Spinal cord (tissue), 10 donors: ENCODE measurements at places on chromosomes 11 and 22. TPM values are rescaled to one million over a fixed set of nuclear protein-coding genes. Genes with fewer than 3 reads are reported as not detected.

- no peak for DNase-seq
Measured at GRCh38 chr22:26446808-26447515, 17.9 kb downstream of the ASPHD2 start.

The SCGB2A2 gene
- total RNA-seq = not detected

The HEPN1 gene
- total RNA-seq = not detected

- no peaks in the 10 kb centered on the region for H3K27me3 ChIP-seq
- no peak overlapping the region for H3K27ac ChIP-seq
Measured at GRCh38 chr22:22811016-22812009, 76.3 kb upstream of the IGLL5 start.

- H3K36me3 ChIP-seq = no peaks in the 10 kb centered on the region
- DNase-seq = no peak
- H3K4me1 ChIP-seq = peaks cover 55% of the 10 kb centered on the region
Measured at GRCh38 chr22:48488149-48488551, 1339.5 kb downstream of the BRD1 start.

The PUS3 gene
- 10.8 TPM for total RNA-seq

DNA sequence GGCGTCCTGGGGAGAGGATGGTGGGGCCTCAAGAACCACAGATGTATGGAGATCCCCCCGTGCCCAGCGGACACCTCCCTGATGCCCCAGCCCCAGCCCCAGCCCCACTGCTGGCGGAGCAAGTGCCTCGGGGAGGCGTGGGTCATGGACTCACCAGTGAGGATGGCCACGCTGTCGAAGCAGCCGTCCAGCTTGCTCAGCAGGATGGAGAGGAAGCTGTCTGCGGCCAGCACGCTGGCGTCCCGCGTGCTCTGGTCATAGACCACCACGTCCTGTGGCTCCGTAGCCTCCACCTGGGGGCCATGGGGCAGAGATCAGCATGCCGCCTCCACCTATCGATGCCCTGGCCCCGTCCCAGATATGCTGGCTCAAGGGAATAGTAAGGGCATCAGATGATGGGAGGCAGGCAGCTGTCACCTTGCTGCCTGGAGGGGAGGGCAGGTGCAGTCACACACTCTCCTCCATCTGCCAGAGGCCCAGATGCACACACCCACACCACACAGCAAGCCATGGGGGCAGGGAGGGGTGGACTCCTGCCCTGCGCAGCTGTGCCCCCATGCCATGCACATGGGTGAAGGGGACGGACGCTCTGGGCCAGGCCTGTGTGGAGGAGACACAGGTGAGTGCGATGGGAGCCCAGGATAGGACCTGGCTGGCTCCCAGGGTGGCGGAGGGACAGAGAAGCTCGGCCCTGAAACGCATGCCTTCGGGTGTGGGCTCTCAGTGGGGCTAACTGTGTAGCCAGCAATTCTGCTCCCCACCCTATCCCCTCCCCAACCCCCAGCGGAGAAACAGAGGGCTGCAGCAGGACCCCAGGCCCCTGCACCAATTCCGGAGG lies 8.2 kb downstream of the DUSP8 start:
- no peaks in the 10 kb centered on the region for H3K27me3 ChIP-seq
- H3K36me3 ChIP-seq = peaks cover 96% of the 10 kb centered on the region
- H3K4me3 ChIP-seq = no peak overlapping the region
- H3K4me1 ChIP-seq = peaks cover 87% of the 10 kb centered on the region
- DNase-seq = no peak

DNA sequence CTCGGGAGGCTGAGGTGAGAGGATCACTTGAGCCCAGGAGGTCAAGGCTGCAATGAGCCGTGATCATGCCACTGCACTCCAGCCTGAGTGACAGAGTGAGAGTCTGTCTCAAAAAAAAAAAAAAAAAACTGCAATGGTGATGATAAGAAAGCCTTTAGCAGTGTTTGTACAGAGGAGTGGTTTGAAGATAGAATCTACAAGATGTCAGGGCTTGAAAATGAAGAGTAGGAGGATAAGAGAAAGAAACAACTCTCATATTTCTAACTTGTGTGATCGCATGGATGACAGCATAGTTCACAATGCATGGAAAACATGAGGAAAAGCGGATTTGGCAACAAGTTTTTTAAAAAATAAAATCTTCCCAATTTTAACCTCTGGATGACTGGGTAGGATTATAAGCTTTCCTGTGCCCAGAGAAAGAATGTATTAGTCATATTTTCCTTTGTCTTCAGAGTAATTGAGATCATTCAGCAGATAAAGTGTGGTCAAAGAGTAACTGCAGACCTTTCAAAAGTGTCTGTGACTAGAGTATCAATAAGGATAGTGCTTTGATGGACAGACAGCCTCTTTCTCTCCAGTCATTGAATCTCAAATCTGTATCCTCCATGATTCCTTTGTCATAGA lies 328.1 kb downstream of the CASP12 start:
- DNase-seq = no peak
- H3K4me1 ChIP-seq = no peaks in the 10 kb centered on the region
- no peaks in the 10 kb centered on the region for H3K27me3 ChIP-seq
- no peak overlapping the region for H3K27ac ChIP-seq
- no peaks in the 10 kb centered on the region for H3K36me3 ChIP-seq

The PKNOX2 gene
- 14.2 TPM for total RNA-seq

- no peak overlapping the region for H3K27ac ChIP-seq
- no peaks in the 10 kb centered on the region for H3K36me3 ChIP-seq
- H3K4me3 ChIP-seq = no peak overlapping the region
- peaks cover 18% of the 10 kb centered on the region for H3K4me1 ChIP-seq
Measured at GRCh38 chr11:116231543-116231942, 541.2 kb downstream of the BUD13 start.

The USP35 gene
- 8.2 TPM for total RNA-seq

- H3K27me3 ChIP-seq = no peaks in the 10 kb centered on the region
- H3K36me3 ChIP-seq = no peaks in the 10 kb centered on the region
- H3K27ac ChIP-seq = no peak overlapping the region
- H3K4me1 ChIP-seq = peaks cover 18% of the 10 kb centered on the region
- DNase-seq = no peak
- no peak overlapping the region for H3K4me3 ChIP-seq
Measured at GRCh38 chr22:21861851-21862250, 5.6 kb downstream of the MAPK1 start.

The HPX gene
- 2.8 TPM for total RNA-seq

The FAM180B gene
- 2.9 TPM for total RNA-seq

The DDX25 gene
- 13.6 TPM for total RNA-seq

DNA sequence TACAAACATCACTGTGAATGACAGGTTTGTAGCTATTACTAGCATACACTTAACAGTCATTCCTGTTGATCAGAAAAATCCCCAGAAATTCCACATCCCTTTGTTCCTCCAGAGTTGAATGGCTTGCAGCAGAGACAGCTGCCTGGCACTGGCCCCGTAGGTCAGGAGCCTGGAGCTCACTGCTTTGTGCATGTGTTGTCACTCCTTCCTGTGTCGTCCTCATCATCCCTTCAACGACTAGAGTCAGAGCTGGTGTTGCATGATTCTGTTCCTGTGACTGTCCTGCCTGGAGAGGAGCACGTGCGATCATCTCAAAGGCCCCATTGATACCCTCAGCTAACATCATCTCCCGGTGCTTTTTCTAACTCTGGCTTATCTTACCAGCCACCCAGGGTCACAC lies 58.3 kb downstream of the LDLRAD3 start:
- no peak overlapping the region for H3K4me3 ChIP-seq
- no peaks in the 10 kb centered on the region for H3K36me3 ChIP-seq
- H3K27ac ChIP-seq = no peak overlapping the region
- DNase-seq = no peak
- H3K4me1 ChIP-seq = peaks cover 16% of the 10 kb centered on the region

GRCh38 chr11:69234740-69235710 lies 58.9 kb upstream of the MYEOV start:
- no peaks in the 10 kb centered on the region for H3K36me3 ChIP-seq
- DNase-seq = no peak
- no peak overlapping the region for H3K4me3 ChIP-seq
- peaks cover 5% of the 10 kb centered on the region for H3K27me3 ChIP-seq
- H3K27ac ChIP-seq = no peak overlapping the region

GRCh38 chr11:33790040-33790439 lies 15.7 kb upstream of the FBXO3 start:
- H3K4me3 ChIP-seq = no peak overlapping the region
- no peaks in the 10 kb centered on the region for H3K27me3 ChIP-seq
- H3K4me1 ChIP-seq = no peaks in the 10 kb centered on the region
- H3K36me3 ChIP-seq = no peaks in the 10 kb centered on the region
- no peak for DNase-seq

GRCh38 chr11:29211202-29211601 lies 805.6 kb downstream of the KCNA4 start:
- no peaks in the 10 kb centered on the region for H3K4me1 ChIP-seq
- H3K27ac ChIP-seq = no peak overlapping the region
- H3K36me3 ChIP-seq = no peaks in the 10 kb centered on the region
- DNase-seq = no peak

DNA sequence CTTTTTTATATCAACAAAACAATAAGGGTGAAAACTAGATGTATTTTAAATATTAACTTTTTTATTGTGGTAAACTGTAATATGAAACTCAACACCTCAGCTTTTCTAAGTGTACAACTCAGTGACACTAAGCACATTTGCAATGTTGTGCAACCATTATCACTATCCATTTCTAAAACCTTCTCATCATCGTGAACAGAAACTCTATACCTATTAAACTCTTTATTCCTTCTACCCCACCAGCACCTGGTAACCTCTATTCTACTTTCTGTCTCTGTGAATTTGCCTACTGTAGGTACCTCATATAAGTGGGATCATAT lies 9.4 kb downstream of the HORMAD2 start:
- no peaks in the 10 kb centered on the region for H3K4me1 ChIP-seq
- no peaks in the 10 kb centered on the region for H3K27me3 ChIP-seq
- no peak overlapping the region for H3K27ac ChIP-seq
- H3K36me3 ChIP-seq = no peaks in the 10 kb centered on the region

DNA sequence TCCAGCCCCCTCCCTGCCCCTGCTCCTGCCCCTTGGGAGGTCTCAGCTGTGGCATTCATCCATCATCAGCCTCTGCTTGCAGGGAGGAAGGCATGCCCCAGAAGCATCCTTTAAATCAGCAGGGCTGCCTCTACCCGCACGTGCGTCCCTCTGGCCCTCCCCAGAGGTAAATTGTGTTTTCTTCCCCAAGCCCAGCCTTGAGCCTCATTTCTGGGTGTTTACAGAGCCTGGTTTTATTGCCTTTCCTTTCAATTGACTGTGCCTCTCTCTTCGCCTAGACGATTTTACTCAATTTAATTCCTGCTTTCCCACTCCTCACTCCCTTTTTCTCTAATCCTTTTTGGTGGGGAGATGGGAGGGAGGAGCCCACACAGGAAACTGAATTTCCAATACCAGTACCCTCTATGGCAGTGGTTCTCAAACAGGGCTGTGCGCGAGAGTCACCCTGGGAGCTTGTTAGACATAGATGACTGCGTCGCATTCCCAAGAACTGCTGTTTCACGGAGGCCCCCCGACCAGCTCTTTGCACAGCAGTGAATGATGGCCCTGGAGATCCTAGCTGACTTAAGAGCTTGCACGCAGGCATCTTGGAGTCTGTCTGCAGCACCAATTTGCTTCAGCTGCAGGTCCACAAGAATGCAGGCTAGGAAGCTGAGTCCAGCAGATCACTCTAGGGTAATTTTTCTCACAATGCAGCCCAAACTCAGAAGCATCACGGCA lies 15.1 kb upstream of the OAF start:
- H3K27ac ChIP-seq = peak overlapping the region; percentile 61
- DNase-seq = peak; percentile 44
- H3K4me3 ChIP-seq = no peak overlapping the region
- peaks cover 80% of the 10 kb centered on the region for H3K4me1 ChIP-seq
- no peaks in the 10 kb centered on the region for H3K36me3 ChIP-seq

The C11orf86 gene
- not detected for total RNA-seq

GRCh38 chr11:65427691-65428577 lies 5.3 kb downstream of the NEAT1 start:
- no peak for DNase-seq
- H3K27me3 ChIP-seq = no peaks in the 10 kb centered on the region
- peaks cover 3% of the 10 kb centered on the region for H3K36me3 ChIP-seq

The LRRC75B gene
- 6.3 TPM for total RNA-seq

The OR5AN1 gene
- not detected for total RNA-seq

The BEST1 gene
- 7.3 TPM for total RNA-seq

DNA sequence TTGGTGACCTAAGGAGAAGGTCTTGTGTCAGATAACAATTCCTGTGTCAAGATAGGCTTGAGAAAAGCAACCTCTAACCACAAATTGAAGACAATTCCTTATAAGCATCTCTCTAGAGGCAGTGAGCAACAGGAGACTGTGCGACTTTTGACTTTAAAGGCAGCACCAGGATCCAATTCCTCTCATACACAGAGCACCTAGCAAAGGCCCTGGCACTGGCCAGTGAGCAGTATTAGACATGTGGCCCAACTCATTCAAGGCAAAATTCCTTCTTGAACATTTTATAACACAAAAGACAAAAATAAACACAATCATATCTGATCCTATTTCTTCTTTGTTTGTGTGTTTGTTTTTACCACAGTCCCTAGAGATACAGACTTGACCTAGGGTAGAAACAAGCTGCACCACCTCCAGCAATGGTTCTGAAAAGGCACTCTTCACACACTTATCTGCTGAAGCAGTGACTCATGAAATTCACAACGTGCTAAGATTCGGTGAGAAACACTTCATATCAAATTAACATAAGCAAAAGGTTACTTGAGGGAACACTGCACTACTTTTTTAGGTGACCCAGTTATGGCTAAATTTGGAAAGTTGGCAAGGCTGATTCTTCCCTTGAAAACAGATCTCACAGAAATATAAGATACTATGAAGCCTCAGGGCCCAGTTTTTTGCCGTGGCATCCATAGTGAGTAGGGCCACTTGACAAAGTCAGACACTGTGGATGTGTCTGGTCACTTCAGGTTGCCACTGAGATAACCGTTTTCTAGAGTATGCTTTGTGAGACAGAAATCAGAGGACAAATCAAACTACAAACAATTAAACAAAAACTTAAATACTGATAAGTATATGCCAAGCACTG lies 1018.9 kb downstream of the DLG2 start:
- no peak overlapping the region for H3K4me3 ChIP-seq
- H3K4me1 ChIP-seq = no peaks in the 10 kb centered on the region
- no peaks in the 10 kb centered on the region for H3K27me3 ChIP-seq
- no peak overlapping the region for H3K27ac ChIP-seq

GRCh38 chr11:57638811-57639320 lies 10.8 kb downstream of the YPEL4 start:
- H3K4me3 ChIP-seq = peak overlapping the region; percentile 80
- no peaks in the 10 kb centered on the region for H3K36me3 ChIP-seq
- H3K27me3 ChIP-seq = no peaks in the 10 kb centered on the region
- H3K4me1 ChIP-seq = peaks cover 35% of the 10 kb centered on the region
- DNase-seq = no peak

DNA sequence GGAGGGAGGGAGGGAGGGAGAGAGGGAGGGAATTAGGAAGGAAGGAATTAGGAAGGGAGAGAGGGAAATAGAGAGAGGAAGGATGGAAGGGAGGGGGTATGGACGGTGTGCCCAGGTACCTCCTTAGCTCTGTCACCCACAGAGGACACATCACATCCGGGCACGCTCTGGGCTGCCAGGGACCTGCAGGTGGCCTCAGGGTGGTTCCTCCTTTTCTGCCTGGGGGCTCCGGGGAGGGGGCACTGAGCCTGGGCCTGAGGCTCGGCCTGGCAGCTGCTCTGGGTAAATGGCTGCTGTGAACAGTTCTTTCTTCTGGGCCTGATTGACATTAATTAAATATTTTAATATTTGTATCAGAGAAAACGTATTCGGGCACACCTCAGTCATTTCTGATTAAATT lies 733.5 kb downstream of the BRD1 start:
- H3K4me1 ChIP-seq = peaks cover 22% of the 10 kb centered on the region
- no peak overlapping the region for H3K27ac ChIP-seq
- no peaks in the 10 kb centered on the region for H3K27me3 ChIP-seq
- no peak overlapping the region for H3K4me3 ChIP-seq
- DNase-seq = no peak

GRCh38 chr11:9577556-9577955 lies 4.1 kb downstream of the WEE1 start:
- peaks cover 14% of the 10 kb centered on the region for H3K4me1 ChIP-seq
- no peaks in the 10 kb centered on the region for H3K27me3 ChIP-seq
- DNase-seq = no peak
- H3K36me3 ChIP-seq = peaks cover 2% of the 10 kb centered on the region
